ENCODE measurements at places on chromosomes 5 and 9.

GRCh38 chr5:23763170-23763569 lies 255.8 kb downstream of the PRDM9 start:
- DNase-seq = no peak

DNA sequence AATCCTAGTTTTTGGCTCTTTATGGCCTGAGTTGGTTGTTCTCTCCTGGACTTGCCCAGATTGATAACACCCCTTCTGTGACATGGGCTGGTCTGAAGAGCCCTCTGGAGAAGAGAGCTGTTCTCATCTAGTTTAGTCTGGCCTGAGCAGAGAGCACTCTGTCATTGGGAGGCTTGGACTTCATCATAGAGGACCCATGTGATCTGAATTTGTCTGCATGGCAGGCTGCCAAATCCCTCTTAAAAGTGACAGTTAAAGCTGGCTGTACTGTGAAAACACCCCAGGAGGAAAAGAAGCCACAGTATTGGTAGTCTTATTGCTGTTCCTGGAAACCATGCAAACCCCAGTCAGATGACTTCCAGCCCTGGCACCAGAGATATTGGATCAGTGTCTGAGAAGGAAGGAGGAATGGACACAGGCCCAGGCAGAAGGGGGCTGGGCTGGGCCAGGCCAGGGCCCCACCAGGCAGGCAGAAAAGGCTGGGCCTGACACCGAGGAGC lies 3.7 kb upstream of the WDR31 start:
- no peak for DNase-seq

DNA sequence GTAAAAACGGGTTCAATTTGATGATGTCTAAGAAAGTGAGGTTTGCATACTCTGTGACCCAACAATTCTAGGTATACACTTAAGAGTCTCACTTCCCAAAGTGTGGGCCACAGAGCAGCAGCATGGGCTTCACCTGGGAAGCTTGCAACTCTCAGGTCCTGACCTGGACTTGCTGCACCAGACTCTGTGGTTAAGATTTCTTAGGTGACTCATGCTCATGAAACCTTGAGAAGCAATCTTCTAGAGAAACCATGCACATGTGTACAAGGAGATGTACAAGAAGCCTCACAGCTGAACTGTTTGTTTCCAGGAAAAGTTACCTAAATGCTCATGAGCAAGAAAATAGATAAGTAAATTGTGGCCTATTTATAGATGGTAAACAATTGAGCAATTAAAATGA lies 30.0 kb downstream of the DNAJC21 start:
- no peak for DNase-seq

DNA sequence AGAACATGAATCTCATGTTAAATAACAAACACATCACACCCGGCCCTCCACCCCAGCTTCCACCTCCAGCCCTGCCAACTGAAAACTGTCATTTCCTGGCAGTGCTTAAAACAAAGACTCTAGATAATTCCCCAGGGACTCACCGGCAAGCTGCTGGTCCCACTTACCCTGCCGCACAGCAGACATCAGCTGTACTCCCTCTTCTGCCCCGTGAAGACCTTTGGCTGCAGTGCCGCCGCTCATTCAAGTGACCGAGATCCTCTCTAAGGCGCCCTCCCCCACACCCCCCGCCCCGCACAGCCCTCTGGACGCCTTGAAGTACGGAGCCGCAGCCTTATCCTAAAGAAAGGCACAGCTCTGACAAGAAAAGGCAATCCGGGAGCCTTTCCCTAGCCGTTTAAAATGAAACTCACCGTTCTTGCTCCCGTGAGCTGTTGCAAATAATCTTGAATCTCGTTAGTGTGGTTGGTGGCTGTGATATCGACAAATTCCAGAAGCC lies 434 bp downstream of the GLRX start:
- no peak for DNase-seq

- no peak for DNase-seq
Measured at GRCh38 chr5:151264113-151264512, 11.1 kb downstream of the GM2A start.

- DNase-seq = no peak
Measured at GRCh38 chr5:145990170-145990569, 53.8 kb downstream of the SH3RF2 start.

DNA sequence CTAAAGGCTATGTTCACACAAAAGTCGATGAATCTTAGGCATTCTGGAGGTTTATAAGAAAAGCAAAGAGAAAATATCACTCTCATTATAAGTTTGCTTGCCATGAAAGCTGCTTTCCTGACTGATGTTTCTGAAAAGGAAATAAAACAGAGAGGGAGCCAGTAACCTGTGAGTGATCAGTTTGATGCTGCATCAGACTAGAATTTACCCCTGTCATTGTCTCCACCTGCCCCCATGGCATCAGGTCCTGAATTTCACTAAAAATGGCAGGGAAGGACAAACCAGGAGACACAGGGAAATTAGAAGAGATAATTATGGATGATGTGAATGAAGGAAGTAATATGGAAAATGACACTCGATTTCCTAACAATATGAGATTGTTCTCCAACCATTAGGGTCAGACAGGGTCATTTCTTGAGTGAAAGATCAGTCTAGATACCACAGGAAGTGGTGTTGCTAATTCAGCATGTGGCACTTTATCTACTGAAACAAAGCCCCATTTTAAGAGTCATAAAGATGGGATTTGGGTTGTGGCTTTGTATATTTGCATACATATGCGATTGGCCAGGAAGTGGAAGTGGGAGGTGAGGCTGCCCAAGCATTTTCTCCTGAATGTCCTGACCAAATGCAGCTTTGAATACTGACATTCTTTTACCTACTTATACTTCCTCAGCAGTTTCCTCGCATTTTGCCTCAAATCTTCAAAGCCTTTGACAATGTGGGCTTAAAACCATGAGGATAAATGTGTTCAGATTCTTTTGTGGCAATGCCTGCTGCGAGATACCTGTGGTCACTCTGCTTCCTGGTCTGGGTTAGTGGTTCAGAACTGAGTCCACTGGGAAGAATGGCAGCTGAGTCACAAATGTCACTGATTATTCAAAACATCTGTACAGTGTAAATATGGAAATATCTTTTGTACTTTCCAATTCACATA lies 29.7 kb downstream of the MEGF10 start:
- no peak for DNase-seq

Data from activated T-helper 1 cell treated with anti-CD3 and anti-CD28 coated beads, Interleukin-2, amount 50 U/mL, for 16 hours (primary cell).